ENCODE measurements at places on chromosomes 16 and 17. TPM values are rescaled to one million over a fixed set of nuclear protein-coding genes. Genes with fewer than 3 reads are reported as not detected.

The OR2C1 gene
- not detected for total RNA-seq

DNA sequence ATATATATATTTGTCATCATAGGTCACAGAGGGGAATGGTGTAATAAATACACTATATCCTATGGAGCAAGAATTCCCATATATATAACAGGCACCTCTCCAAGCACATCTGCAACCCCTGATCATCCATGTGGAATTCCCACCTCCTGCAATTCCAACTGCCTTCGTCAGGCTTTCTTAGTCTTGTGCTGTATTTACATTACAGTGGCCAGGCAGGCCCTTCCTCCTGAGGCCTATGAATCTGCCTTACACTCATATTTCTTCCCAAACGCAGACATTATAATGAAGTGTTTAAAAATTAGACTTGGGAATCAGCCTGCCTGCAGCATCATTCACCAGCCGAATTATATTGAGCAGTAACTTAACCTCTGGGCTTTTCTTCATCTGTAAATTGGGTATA, 19.3 kb upstream of the DNAH9 start:
- no peaks in the 10 kb centered on the region for H3K27me3 ChIP-seq
- DNase-seq, result no peak
- no peak overlapping the region for H3K27ac ChIP-seq
- H3K4me3 ChIP-seq, result no peak overlapping the region
- no peaks in the 10 kb centered on the region for H3K4me1 ChIP-seq

The NHLRC4 gene
- not detected for total RNA-seq

- DNase-seq, result no peak
- H3K27ac ChIP-seq, result no peak overlapping the region
- no peaks in the 10 kb centered on the region for H3K27me3 ChIP-seq
Measured at GRCh38 chr17:12312692-12313091, 292.0 kb downstream of the MAP2K4 start.

- H3K4me1 ChIP-seq, result no peaks in the 10 kb centered on the region
- no peak for DNase-seq
- H3K27ac ChIP-seq, result no peak overlapping the region
- no peaks in the 10 kb centered on the region for H3K36me3 ChIP-seq
- H3K27me3 ChIP-seq, result no peaks in the 10 kb centered on the region
Measured at GRCh38 chr17:82126556-82127314, 28.7 kb upstream of the FASN start.

The SCGB1C2 gene
- total RNA-seq, result not detected

GRCh38 chr16:57071831-57072582, 20.4 kb upstream of the CPNE2 start:
- peak; percentile 72 for DNase-seq
- H3K27me3 ChIP-seq, result no peaks in the 10 kb centered on the region
- H3K36me3 ChIP-seq, result no peaks in the 10 kb centered on the region
- H3K4me3 ChIP-seq, result no peak overlapping the region

- peak; percentile 99 for DNase-seq
- peaks cover 40% of the 10 kb centered on the region for H3K4me1 ChIP-seq
- no peaks in the 10 kb centered on the region for H3K36me3 ChIP-seq
- peak overlapping the region; percentile 59 for H3K4me3 ChIP-seq
- peak overlapping the region; percentile 96 for H3K27ac ChIP-seq
Measured at GRCh38 chr17:55433029-55433628, 11.5 kb upstream of the MMD start.
